ENCODE measurements at places on chromosomes 4 and X.

- DNase-seq, result no peak
Measured at GRCh38 chr4:128373628-128374027, 86.0 kb upstream of the PGRMC2 start.

- DNase-seq, result no peak
Measured at GRCh38 chr4:75069493-75070074, 136.7 kb downstream of the PARM1 start.

DNA sequence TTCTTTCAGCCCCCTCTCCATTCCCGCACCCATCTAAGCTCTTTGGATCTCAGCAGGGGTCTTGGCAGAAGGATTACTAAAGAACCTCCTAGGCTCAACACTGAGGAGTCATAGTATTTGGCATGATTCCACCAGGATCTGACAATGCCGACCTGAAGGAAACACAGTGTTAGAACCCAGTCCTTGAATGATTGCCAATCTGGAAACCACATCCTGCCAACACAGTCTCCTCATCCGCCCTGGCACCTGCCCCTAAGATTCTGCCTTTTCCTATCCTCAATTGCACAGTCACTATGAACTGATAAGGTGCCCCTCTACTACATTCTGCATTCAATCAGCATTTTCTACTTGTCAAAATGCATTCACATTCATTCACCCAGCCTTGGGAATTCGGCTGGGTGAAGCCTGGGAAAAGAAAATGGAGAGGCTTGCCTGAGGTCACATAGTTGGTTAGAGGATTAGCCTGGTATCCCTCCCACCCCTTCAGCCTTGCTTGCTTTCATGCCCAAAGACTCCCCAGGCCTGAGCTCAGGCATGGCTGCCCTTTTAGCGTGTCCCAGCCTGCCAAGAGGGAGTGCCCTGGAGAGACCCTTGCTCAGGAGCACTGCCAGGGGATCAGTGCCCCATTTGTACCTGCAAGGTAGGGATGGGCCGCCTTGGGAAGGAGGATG, 2.2 kb upstream of the CLDN2 start:
- no peak for DNase-seq

GRCh38 chrX:19846995-19847790, 40.2 kb downstream of the SH3KBP1 start:
- DNase-seq, result no peak

DNA sequence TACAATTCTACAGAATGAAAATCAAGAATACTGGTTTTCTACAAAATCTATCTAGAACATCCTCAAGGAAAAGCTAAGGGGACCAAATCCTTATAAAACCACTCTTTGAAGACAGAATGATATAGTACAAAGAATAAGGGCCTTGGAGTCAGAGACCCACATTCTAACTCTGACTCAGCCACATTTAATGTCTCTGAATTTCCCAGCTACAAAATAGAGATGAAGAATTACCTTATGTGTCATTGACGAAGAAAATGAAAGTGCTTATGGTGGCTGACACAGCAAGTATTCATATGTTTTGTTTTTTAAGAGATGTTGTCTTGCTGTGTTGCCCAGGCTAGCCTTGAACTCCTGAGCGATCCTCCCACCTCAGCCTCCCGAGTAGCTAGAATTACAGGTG, 35.9 kb upstream of the CXorf38 start:
- no peak for DNase-seq

- DNase-seq, result no peak
Measured at GRCh38 chr4:38531141-38531727, 132.8 kb upstream of the KLF3 start.

- no peak for DNase-seq
Measured at GRCh38 chr4:115790812-115791211, 677.4 kb upstream of the NDST4 start.

- no peak for DNase-seq
Measured at GRCh38 chr4:5379895-5380294, 328.5 kb downstream of the EVC2 start.

GRCh38 chr4:169601016-169601771, 11.2 kb downstream of the NEK1 start:
- DNase-seq, result no peak

- DNase-seq, result no peak
Measured at GRCh38 chrX:12548341-12548740, 242.9 kb upstream of the PRPS2 start.

DNA sequence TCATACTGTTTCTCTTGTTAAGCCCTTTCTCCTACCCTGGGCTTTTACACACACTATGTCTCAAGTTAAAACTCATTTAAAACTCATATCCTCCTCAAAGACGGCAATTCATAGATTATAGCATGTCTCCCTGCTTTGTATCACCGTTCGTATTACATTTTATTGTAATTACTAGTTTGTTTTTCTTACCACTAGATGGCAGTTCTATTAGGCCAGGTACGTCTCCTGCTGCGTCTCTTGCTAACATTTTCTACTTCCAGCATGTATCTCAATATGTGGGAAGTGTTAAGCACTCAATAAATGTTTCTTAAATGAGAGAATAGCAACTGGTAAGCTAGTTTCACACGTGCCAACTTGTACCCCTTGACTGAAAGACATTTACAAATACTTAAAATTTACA, 450.3 kb upstream of the PCDH7 start:
- DNase-seq, result no peak

DNA sequence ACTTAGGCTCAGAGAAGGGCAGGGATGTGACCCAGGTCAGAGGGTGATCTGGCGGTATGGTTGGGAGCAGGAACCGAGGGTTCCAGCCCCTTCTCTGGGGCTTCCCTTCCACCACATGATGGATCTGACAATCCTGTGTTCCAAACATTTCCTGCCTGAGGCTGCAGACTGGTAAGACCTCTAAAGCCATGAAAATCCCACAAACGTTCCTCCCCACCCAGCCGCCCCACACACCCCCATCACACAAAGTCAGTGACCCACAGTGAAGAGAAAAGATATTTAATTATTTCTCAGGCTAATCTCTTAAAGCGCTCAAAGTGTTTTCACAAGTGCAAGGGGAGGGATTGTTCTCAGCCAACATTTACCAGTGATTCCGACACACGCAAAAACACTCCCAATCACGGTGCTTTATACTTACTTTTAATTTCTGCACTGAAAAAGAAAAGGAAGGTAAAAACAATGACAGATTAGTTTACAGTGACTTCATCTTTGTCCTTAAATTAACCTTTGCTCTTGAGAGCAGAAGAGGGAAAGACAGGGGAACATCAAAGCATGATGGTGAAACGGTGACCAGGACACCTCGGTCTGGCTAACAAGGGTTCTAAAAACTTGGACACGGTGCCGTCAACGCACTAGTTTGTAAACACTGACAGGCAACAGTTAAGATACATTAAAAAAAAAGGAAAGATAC, 42.4 kb downstream of the WDR1 start:
- DNase-seq, result no peak

GRCh38 chrX:108541286-108541685, 101.6 kb downstream of the COL4A5 start:
- no peak for DNase-seq

GRCh38 chrX:106608016-106608415, 3.8 kb upstream of the RADX start:
- no peak for DNase-seq

DNA sequence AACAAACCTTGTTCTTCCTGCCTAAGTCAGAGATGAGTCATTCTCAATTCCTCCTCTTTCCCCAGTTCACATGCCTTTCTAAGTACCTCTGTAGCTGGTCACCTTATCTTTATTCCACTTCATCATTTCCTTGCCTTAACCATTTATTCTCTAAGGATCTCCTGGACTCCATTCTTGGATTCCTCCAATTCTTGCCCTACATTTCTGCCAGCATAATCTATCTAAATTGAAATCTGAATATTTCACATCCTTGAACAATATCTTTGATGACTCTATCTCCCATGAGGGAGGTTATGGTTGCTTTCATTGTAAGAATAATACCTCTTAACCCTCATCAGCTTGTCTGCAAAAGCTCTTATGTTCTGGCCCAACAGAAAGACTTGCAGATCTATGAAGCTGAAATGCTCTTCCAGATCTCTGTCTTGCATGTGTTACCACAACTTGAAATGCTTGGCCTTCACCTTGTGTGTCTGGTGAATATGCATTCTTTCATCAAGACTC, 28.6 kb upstream of the PDE5A start:
- no peak for DNase-seq

DNA sequence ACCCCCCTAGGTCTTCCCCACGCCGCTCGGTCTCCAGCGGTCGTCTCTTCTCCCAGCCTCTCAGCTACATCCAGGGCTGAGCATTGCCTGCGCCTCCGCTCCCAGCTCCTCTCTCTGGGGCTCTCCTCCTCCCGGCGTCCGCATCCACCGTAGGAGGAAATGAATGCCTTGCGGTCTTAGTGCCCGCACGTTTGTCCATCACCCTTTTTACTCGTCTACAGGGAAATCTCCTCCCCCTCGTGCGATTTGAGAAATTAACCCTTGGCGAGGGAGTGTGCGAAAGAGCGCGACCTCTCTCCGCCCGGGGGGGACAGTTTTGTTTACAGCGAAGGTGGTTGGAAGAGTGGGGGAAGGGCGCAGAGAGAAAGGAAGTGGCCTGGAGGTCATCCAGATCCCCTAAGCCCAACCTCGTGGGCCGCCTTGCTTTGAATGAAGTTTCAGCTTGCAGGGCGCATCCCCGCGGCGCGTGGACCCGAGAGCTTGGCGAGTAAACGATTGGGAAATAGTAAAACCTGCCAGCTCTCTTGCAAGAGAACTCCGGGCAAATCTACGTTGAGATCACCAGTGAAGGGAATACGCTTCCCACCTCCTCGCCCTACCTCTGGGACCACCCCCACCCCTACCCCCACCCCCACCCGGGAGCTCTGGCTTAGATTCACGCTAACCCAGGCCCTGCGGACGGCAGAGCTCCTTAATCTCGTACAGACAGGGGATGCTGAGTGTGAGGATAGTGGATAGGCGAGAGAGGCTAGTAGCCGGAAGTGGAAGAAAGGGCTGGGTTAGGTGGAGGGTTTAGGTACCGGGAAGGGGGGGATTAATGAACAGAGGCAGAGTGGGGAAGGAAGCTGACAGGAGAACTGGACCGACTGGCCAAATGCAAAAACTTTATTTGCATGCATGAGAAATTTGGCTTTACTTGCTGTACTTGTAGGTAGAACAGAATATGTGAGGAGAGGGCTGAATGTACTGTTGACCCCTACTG, at the start of gene ELOVL6:
TSS of gene ELOVL6 (minus strand) at position 181 of the 982 bp plus-strand sequence. CDS start 280 bp downstream, outside the sequence.
- DNase-seq, result peak; percentile 85

GRCh38 chrX:96453139-96453538, 231.5 kb upstream of the DIAPH2 start:
- no peak for DNase-seq

All from anterior cingulate cortex (tissue), 58 donors.